Hematopoietic multipotent progenitor cell (in vitro differentiated cells): ENCODE measurements at places on chromosomes 11 and 22. TPM values are rescaled to one million over a fixed set of nuclear protein-coding genes. Genes with fewer than 3 reads are reported as not detected.

DNA sequence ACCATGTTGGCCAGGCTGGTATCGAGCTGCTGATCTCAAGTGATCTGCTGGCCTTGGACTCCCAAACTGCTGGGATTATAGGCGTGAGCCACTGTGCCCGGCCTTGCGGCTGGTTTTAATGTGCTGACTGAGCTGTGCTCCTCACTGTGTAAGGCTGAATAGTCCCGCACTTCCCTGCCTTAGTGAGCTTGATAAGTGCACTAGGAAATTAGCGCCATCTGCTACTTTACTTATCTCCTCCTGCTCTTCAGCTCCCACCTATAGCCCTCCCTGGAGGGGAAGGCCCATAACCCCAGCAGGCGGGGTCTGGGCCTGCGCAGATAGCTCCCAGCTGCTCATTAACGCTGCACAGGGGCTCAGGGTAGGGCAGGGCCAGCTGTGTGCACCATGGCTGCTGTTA is 49.4 kb downstream of the CLMP start:
- DNase-seq = no peak

The RNF215 gene
- 14.0 TPM for total RNA-seq

- no peak for DNase-seq
Observed at GRCh38 chr22:33577862-33578411, 342.3 kb downstream of the LARGE1 start.

DNA sequence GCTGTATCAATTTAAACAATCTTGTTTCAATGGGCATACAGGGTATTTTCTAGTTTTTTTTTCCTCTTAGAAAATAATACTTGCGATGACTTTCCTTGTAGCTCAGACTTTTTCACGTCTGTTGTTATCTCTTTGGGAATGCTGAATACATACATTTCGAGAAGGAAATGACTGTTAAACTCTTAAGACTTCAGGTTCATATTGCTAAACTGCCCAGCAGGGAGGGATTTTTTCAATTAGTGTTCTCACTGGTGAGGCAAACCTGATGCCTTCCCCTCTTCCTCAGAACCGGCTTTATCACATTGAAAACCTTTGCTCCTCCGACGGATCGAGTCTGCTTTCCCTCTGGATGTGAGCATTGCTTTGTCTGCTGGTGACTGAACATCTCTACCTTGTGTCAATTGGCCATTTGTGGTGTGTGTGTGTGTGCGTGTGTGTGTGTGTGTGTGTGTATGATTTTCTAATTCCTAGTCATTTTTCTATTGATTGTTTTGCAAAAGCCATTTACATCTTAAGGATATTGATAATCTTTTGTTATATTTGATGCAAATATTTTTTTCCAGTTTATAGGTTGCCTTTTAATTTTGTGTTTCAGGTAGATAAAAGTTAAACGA is 6.6 kb downstream of the NEAT1 start:
- DNase-seq = no peak

- DNase-seq = no peak
Observed at GRCh38 chr11:73391665-73392064, 15.5 kb downstream of the RELT start.

- DNase-seq = no peak
Observed at GRCh38 chr22:29032014-29032475, 29.6 kb downstream of the C22orf31 start.

DNA sequence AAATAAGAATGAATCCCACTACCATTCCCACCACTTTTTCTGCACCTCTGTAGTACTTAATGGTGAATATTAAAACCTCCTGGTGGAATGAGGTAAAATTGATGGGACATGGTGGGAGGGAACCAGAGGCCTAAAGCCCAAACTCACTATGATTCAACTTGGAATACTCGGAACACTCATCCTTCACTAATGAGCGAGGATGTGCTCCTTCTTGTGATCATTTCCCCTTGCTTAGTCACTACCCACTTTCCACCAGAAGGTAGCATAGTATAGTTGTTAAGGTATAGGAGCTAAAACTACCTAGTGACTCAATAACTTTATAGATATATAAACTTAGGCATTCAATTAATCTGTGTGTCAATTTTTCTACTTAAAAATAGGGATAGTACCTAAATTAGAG is 728.9 kb downstream of the OPCML start:
- DNase-seq = no peak

GRCh38 chr11:13927481-13927880 is 35.0 kb upstream of the SPON1 start:
- no peak for DNase-seq

- no peak for DNase-seq
Observed at GRCh38 chr11:38598418-38598817, 2000.4 kb upstream of the RAG2 start.

The RFPL3 gene
- not detected for total RNA-seq

- no peak for DNase-seq
Observed at GRCh38 chr11:77079666-77080065, 12.9 kb downstream of the CAPN5 start.

The OR8G5 gene
- total RNA-seq = not detected

The ISX gene
- not detected for total RNA-seq

GRCh38 chr11:96538104-96538503 is 148.3 kb downstream of the JRKL start:
- DNase-seq = no peak

DNA sequence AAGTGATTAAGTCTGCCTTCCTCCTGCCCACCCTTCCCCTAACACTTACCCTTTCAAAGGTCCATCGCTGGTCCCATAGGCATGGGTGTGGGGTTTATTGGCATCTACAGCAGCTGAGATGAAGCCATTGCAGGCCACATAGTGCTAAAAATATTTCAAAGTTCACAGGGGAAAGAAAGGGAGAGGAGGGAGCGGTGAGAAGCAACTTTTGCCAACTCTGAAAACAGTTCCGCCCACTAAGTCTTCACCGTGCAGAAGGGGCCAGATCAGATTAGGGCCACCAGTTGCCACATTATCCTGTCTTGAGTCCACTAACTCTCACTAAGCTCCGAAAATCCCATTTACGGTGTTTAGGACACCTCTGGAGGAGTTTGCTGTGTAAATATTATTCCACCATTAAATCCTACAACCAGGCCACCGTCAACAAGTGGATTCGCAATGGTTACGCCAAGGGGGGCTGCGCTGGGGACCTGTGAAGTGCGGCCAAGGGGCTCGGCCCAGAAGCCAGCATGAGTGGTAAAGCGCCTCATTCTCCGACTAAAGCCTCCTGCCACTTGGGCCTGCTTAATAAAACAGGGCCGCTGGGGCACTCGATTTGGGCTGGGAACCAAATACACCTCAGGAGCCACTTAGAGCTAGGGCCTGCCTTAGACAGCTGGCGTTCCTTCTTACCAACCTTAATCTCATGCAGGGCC is 534.9 kb downstream of the MIAT start:
- DNase-seq = no peak

The SIK2 gene
- total RNA-seq = 8.1 TPM

DNA sequence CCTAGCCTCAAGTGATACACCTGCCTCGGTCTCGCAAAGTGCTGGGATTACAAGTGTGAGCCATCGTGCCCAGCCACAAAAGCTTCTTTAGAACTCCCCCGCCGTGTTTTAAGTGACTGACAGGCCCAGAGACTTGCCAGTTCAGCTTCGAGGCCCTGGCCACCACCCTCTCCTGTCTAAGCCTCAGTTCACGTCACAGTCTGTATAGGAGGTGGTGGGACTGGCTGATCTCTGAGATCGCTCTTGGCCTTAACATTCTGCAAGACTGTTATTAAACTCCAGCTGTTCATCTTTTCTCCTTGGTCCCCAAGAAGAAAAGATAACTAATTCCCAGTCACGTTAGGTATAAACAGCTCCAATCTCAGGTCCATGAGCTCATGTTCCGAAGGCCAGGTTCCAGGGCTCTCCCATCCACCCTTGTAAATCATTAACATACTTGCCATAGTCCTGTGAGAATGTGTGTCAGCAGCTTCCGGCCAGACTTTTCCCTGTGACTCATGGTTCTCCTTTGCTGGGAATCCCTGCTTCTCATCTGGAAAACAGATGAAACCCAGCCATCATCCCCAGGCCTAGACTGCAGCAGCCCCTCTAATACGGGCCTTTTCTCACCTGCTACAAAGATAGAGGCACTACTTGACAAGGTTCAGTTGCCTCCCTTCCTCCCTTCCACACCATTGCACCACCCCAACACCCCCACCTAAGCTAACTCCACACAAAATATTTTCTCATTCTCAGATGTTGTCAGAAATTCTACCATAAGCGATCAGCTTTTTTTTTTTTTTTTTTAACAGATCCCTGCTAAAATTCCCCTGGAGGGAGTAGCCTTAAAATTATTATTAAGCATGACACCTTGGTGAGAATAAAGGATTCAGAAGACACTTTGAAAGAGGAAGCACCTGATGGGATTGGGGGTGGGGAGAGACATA is 5.6 kb upstream of the KIAA0930 start:
- DNase-seq = no peak

- no peak for DNase-seq
Observed at GRCh38 chr11:64717268-64717578, 5.8 kb downstream of the NRXN2 start.

The OR51E2 gene
- total RNA-seq = under 0.01 TPM

GRCh38 chr22:41273128-41273527 is 12.9 kb downstream of the RANGAP1 start:
- DNase-seq = no peak

The SCGB1A1 gene
- not detected for total RNA-seq

DNA sequence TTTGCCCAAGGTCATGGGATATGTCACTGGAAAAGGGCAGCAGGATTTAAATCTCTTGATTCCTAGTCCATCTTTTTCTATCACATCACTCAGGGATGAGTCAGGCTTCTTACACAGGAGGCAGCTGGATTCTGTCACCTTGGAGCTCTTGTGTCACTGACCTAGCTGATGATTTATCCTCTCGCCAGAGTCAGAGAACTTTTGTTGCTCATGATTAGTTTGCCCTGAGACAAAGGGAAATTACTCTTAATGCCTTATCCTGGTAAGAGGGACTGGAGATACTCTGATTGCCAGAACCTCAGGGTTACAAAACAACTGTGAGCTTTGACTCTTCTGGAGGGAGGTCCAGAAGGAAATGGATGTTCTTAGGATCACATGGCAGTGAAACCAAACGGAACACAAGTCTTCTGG is 10.1 kb downstream of the COA4 start:
- no peak for DNase-seq
